Pancreas (tissue), 10 donors: ENCODE measurements at places on chromosomes 6 and 20. TPM values are rescaled to one million over a fixed set of nuclear protein-coding genes. Genes with fewer than 3 reads are reported as not detected.

MRPS10 gene
- 9.9 TPM for total RNA-seq

BMP7 gene
- total RNA-seq: 0.47 TPM

GPLD1 gene
- 0.37 TPM for total RNA-seq

TSBP1 gene
- total RNA-seq: not detected

- no peaks in the 10 kb centered on the region for H3K36me3 ChIP-seq
- H3K27me3 ChIP-seq: no peaks in the 10 kb centered on the region
- DNase-seq: no peak
- no peak overlapping the region for H3K4me3 ChIP-seq
- H3K4me1 ChIP-seq: no peaks in the 10 kb centered on the region
- no peak overlapping the region for H3K27ac ChIP-seq
Observed at GRCh38 chr6:145155873-145156782, 579.2 kb downstream of the EPM2A start.

- no peaks in the 10 kb centered on the region for H3K4me1 ChIP-seq
- no peaks in the 10 kb centered on the region for H3K36me3 ChIP-seq
- no peak overlapping the region for H3K27ac ChIP-seq
- no peaks in the 10 kb centered on the region for H3K27me3 ChIP-seq
Observed at GRCh38 chr6:106037060-106037459, 49.1 kb upstream of the PRDM1 start.

DNA sequence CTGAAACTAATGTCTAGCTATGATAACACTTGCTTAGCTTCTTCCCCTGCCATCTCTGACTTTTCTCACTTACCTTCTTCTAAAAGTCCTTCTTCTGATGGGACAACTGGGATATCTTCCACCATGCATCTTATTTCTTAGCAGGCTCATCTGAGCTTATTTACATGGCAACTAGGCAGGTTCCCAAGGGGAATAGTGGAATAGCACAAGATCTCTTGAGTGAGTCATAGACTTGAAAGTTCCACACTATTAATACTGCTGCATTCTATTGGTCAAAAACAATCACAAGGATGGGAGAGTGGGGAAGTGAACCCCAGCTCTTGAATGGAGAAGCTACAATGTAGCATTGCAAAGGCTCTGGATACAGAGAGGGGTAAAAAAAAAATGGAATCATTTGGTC is 142.1 kb downstream of the HAO1 start:
- no peaks in the 10 kb centered on the region for H3K36me3 ChIP-seq
- no peaks in the 10 kb centered on the region for H3K27me3 ChIP-seq
- H3K4me1 ChIP-seq: no peaks in the 10 kb centered on the region
- no peak overlapping the region for H3K4me3 ChIP-seq

DNA sequence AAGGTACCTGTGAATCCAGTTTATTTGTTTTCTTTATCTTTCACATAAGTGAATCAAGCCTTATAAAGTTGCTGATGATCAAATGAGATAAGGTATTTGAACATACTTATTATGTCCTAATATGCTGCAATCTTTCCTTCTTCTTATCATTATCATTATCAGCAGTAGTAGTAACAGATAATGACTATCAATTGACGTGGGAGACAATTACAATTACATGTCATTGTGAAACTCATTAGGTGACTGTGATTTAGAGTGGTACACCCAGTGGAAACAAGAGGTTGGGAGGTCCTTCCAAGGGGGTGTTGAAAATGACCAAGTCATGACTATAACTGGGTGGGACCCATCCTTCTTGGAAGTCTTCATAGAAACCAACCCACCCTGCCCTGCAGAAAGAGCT is 2.8 kb downstream of the CLIC5 start:
- no peaks in the 10 kb centered on the region for H3K36me3 ChIP-seq
- no peak overlapping the region for H3K27ac ChIP-seq
- no peaks in the 10 kb centered on the region for H3K27me3 ChIP-seq
